Spinal cord (tissue), 10 donors: ENCODE measurements at places on chromosomes 5 and 9. TPM values are rescaled to one million over a fixed set of nuclear protein-coding genes. Genes with fewer than 3 reads are reported as not detected.

DNA sequence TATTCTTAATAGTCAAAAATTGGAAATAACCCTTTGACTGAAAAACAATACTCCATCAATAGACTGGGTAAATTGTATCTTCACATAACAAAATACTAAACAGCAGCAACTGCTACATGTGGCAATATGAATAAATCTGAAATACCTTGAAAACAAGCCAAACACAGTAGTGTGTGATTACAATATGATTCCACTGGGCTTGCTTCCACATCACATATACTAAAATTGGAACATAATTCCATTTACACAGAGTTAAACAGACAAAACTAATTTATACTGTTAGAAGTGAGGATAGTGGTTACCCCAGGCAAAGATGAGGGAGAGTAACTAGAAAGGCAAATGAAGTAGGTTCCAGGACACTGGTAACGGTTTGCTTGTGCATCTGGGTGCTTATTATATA is 20.4 kb downstream of the FNIP1 start:
- DNase-seq, result no peak

- DNase-seq, result no peak
These were observed 56.4 kb upstream of the OR2K2 start for GRCh38 chr9:111386386-111386785.

DNA sequence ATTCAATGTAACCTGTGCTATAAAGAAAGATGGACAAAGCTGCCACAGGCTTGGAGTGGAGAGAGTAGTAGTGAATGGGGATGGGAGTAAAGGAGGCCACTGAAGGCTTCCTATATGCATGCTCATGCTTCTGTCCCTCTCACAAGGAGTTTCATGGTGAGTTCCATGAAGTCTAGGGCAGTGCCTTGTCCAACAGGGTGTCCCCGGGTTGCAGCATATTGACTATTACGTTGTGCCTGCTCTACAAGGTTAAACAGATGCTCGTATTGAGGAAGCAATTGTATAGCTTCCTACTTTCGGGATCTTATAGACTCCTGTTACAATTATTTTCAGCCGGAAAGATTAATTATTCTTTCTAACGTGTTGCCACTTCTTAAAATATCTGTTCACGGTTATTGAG is 129.1 kb upstream of the PIK3R1 start:
- DNase-seq, result no peak

GRCh38 chr5:77645158-77645994 is 6.9 kb upstream of the OTP start:
- no peak for DNase-seq

- DNase-seq, result peak; percentile 79
These were observed 56.7 kb upstream of the CPLX2 start for GRCh38 chr5:175814691-175815090.

- DNase-seq, result no peak
These were observed 1.3 kb downstream of the SLC25A48 start for GRCh38 chr5:135835766-135836165.

- no peak for DNase-seq
These were observed 45.8 kb upstream of the SEMA4D start for GRCh38 chr9:89543621-89544278.

DNA sequence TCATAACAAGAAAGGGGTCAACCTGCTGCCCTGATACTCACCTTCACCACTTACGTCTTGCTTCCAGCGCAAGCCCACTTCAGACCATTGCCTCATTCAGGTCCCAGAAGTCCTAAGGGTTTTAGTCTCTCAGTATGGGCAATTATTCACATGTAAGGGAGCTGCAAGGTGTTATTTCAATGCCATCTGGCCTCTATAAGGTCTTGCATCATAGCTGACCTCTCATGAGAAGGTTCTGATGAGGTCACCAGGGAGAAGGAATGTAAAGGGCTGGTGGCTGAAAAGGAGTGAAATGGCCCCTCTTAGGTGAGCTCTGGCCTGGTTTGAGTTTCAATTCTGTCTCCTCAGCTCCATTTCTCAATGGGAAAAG is 1.5 kb upstream of the MARCHF3 start:
- no peak for DNase-seq

GRCh38 chr9:17328331-17328730 is 193.5 kb downstream of the CNTLN start:
- no peak for DNase-seq

GRCh38 chr5:78589923-78590322 is 58.6 kb downstream of the LHFPL2 start:
- DNase-seq, result no peak

DNA sequence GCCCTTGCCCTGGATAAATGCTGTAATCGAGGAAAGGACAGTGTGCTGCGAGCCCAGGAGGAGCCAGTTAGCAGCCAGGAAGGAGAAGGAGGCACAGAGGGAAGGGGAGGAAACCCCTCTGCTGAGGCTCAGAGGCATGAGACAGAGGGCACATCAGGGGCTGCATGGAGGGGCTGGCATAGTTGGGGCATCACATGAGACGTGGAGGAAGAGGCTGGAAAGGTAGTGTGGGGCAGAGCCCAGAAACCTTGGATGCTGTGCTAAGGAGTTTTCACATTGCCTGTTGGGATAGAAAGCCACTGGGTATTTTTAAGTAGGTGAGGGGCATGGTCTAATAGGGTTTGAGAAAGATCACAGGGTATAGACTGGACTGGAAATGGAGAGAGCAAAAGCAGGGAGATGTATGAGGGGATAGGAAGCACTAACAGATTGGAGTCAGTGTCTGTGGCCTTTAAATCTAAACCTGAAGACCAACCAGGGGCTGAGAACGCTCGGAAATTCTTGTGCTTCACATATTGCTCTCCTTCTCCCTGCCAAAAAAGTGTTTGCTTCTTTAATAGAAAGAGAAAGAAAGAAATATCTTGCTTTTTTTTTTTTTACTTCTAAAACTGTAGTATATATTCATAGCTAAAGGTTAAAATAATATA is 33.0 kb upstream of the ANGPTL2 start:
- no peak for DNase-seq

GRCh38 chr5:149434162-149435014 is 55.3 kb upstream of the IL17B start:
- peak; percentile 75 for DNase-seq

- no peak for DNase-seq
These were observed 53.7 kb upstream of the CTNNA1 start for GRCh38 chr5:138699482-138699881.

DNA sequence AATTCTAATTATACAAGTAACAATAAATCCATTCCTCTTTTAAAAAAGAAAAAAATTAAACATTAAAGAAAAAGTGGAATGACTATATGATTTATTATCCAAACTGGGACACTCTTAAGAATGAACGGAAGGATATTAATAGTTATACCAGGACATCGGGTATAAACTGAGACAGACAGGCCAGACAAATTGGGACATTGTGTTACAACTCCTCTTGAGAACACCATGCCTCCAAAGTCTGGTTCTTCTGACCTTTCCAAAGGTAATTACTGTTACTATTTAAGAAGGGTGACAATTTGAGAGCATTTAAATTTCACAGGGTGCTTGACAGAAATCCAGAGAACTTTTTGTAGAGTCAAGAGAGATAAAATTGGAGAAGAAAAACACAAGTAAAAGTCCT is 132.1 kb upstream of the MARCHF11 start:
- DNase-seq, result no peak

DNA sequence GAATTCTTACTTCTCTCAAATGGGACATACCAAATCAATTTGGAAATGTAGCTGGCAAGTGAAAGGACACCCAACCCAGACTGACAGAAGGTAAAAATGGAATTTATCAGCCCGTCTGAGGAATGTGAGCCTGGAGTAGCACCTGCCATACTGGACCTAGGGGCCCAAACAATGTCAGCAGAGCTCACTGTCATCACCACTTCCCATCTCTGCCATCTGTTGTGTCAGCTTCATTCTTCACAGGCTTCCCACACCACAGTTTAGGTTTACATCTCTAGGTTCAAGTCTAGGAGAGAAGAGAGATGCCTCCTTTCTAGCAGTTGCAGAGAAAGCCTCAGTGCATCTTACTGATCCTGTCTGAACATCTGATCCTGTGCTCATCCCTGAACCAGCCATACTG is 222.4 kb downstream of the DOCK8 start:
- no peak for DNase-seq

- no peak for DNase-seq
These were observed 185.0 kb downstream of the CNTLN start for GRCh38 chr9:17319864-17320263.

DNA sequence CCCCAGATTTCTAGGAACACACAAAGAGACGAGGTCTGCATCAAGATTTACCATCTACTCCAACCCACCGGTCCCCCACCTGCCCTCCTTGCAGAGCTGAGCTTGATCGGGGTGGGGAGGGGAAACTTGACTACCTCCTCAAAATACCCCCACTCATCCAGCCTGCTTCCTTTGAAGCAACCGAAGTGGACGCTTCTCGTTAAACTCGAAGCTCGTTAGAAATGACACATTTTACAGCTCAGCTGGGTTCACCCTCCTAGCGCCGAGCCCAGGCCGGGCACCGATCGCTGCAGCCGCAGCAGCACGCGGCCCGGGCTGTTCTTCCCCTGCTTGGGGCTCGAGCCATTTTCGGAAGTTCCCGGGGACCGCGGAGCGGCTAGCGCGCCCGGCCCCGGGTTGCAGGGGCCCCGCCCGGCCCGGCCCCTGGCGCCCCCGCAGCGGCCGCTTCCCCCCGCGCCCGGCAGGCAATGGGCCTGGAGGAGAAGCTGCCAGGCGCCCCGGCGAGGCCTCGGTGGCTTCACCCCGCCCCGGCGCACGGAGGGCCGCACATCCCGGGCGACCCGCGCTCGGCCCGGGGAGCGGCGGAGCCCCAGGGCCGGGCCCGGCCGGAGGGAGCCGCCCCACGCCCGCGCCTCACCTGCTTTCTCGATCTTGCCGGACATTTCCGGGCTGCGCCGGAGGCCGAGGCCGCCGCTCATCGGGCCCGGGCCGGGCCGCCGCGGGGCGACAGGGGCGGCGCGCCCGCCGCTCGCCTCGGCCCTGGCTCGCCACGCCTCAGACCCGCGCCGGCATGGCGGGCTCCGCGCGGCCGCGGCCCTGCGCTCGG is 530 bp downstream of the RAPGEF1 start:
- DNase-seq, result peak; percentile 55

DNA sequence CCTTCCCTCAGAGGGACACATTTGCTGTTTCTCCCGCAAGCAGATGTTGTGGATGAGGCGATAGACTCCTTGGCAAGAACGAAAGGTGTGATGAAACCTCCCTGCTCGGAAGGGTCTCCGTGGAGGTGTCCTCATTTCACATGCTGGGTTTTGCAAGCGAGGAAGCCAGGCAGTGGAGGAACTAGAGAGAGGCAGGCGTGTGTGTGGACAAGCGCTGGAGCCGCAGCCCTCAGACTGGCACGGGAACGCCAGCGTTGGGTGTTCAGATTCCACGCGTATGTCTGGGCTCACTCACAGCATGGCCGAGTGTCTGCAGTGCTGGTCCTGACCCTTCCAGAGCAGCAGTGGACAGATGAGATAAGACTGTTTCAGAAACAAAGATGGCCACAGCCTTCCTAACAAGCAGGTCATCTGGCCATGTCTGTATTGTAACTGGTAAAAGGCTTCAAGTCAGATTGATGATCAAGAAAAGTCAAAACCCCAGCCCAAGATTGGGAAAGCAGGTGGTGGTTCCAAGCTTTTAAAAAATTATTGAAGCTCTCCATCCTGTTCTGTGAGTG is 35.0 kb upstream of the NCS1 start:
- DNase-seq, result no peak

DNA sequence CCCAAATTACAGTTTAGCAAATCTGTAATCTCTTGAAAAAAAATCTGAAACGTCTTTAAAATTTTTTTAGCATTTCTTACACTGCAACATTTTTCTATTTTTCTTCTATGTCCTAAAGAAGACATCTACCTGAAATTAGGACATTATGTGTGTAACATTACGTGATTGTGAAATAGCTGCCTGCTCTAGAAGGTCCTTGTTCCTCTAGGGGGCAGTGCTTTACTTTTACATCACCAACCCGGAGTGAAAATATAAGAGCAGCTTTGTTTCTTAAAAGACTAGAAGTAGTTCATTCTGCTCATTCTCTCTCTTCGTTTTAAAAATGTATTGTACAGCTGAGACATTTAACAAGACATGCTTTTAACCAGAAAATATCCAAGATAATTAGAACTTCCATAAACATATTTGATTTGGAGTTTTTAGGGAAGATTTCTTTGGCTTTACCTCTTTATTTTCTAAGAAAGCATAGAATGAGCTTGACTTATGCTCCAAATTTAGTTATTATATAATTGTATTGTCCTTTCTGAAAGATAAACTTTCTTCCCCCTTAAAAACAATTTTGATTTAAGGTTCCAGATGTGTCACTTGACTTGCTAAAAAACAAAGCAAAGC is 48.1 kb upstream of the RIOK2 start:
- peak; percentile 38 for DNase-seq

DNA sequence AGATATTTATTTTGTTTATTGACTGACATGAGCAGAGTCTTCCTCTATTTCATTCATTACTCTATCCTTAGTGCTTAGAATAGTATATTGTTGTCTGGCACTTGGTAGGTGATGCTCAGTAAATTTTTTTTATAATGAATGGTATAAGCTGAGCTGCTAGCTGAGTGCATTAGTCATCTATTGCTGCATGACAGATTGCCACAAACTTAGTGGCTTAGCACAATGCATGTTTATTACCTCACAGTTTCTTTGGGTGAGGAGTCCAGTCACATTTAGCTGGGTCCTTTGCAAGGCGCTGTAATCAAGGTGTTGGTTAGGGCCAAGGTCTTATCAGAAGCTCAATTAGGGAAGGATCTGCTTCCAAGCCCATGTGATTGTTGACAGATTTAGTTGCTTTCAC is 23.1 kb downstream of the SMAD5 start:
- no peak for DNase-seq

DNA sequence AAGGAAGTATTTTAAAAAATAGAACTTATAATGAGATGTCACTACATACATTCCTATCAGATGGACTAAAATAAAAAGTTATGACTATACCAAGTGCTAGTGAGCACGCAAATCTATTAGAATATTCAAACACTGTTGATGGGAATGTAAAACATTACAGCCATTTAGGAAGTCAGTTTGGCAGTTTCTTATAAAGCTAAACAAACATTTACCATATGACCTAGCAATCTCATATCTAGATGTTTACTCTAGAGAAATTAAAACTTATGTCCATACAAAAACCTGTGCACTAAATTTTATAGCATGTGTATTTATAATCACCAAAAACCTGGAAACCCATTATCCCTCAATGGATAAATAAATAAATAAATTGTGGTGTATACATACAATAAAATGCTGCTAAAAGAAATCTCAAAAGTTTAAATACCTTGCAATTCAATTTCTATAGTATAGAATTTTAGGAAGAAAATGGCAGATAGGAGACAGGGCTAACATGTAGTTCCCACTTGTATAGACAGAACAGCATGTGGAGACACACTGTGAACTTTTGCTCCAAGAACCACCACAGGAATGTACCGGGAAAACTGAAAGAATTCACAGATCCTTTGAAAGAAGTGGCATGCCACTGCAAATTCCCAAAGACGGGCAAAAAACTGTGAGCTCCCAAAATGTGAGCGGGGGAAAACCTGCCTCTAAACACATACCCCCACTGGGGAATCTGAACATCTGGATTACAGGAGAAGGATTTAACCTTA is 174.6 kb upstream of the SPEF2 start:
- DNase-seq, result no peak

GRCh38 chr5:167708449-167708848 is 583.0 kb upstream of the WWC1 start:
- no peak for DNase-seq

The RBM27 gene
- 17.6 TPM for polyA plus RNA-seq

The ZNF883 gene
- 18.6 TPM for polyA plus RNA-seq

The FANCG gene
- polyA plus RNA-seq, result 49.3 TPM

The LCN15 gene
- not detected for polyA plus RNA-seq

The ADCY2 gene
- 145 TPM for polyA plus RNA-seq

The HAVCR2 gene
- 8.9 TPM for polyA plus RNA-seq

The TRMO gene
- 14.9 TPM for polyA plus RNA-seq

The ECM2 gene
- polyA plus RNA-seq, result 6.1 TPM

The HSPB3 gene
- 0.44 TPM for polyA plus RNA-seq
